Common myeloid progenitor, CD34-positive (primary cell): ENCODE measurements at places on chromosomes 5 and 9.

DNA sequence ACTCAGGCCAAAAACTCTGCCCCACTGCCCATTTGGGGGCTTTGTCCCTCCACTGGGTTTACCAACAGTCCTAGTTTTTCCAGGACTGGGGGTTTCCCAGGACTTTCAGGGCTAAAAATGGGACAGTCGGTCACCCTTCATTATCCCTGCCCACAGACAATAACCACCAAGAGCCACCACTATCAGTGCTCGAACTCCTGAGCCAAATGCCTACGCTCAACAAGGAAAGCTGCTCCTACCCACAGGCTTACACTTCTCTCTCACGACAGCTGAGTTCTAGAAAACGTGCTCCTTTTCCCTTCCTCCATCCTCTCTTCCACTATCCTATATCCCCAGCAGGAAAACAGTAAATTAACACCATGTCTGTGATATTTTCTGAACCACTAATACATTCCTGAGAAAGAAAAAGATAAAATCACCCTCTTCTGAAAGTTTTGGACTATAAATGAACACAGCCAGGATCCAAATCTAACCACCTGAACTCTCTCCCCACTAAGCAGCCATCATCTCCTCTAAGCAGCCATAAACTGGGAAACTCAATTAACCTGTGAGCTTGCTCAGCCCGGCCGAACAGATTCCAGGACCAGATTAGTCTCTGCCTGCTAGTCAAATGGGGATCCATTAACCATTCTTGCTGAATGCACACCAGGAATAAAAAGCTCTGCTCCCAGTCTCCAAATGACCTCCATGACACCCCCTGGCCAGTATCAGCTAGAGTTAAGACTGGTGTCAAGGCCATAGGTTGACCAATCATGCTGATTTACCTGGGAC is 41.8 kb downstream of the KLHL3 start:
- no peak for DNase-seq

DNA sequence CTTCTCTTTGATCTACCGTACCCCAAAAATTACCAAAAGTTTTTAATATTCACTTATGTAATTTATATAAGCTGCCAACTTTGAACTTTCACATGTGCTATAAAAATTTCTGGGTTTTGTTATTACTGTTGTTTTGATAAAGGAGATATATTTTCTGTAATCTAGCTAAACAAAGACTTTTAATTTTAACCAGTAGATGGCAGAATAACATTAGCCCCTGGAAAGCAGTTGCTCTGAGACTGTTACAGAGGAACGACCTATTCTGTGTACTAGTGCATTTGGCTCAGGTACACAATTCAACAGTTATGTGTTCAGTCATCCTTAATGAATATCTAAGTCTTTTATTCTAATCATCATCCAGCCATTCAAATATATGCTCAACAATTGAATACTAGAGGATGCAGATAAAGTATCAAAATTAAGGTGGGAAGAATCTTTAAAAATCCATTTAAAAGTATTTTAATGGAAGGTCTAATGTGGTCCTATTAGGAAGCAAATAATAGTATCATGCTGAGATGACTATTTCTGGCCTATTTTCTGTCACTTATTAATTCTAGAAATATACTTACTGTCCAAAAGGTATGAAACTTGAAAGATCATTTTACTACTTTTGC is 8.6 kb downstream of the KLHL9 start:
- DNase-seq = peak; percentile 76

DNA sequence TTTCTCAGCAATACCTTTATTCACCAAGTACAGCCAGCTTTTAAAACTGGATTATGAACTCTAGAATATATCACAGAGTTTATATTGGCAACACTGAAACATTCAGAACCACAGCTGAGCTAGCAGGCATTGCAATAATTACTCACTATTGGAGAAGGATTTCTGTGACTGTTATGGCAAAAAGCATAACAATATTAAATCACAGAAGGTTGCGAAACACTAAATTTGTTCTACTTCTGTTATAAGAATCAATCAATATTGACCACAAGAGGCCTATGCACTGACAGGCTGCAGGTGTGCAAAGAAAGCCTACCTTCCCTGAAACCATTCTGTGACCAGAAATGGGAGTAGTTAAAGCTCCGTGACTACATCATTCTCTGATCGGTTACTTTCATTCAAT is 59.2 kb downstream of the AP3B1 start:
- DNase-seq = no peak

- no peak for DNase-seq
Observed at GRCh38 chr5:120367896-120368634, 96.0 kb upstream of the PRR16 start.

- DNase-seq = no peak
Observed at GRCh38 chr5:171914726-171915338, 91.6 kb downstream of the FBXW11 start.

- no peak for DNase-seq
Observed at GRCh38 chr5:45252978-45253377, 443.2 kb downstream of the HCN1 start.

- DNase-seq = peak; percentile 87
Observed at GRCh38 chr5:172133359-172134029, 54.5 kb downstream of the STK10 start.

GRCh38 chr9:136328011-136328621 is 777 bp downstream of the GPSM1 start:
- DNase-seq = no peak

DNA sequence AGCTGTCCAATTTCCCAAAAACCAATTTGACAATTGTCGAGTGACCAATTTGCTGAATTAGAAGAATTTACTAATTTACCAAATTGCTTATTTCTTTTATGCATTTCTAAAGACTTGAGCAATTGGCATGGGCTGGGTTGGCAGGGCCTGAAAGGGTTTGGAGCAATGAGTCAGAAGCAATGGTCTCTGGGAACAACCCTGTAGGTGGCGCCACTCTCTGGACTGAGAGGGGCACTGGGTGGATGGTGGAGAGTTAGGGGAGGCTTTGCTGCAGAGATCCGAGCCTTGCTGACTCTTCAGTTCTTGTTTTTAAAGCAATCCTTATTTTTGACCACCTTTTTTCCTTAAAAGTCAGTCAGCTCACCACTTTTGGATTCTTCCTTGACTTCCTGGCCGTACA is 71.5 kb upstream of the RPS23 start:
- peak; percentile 63 for DNase-seq

GRCh38 chr5:174177531-174177930 is 132.0 kb downstream of the NSG2 start:
- DNase-seq = no peak

DNA sequence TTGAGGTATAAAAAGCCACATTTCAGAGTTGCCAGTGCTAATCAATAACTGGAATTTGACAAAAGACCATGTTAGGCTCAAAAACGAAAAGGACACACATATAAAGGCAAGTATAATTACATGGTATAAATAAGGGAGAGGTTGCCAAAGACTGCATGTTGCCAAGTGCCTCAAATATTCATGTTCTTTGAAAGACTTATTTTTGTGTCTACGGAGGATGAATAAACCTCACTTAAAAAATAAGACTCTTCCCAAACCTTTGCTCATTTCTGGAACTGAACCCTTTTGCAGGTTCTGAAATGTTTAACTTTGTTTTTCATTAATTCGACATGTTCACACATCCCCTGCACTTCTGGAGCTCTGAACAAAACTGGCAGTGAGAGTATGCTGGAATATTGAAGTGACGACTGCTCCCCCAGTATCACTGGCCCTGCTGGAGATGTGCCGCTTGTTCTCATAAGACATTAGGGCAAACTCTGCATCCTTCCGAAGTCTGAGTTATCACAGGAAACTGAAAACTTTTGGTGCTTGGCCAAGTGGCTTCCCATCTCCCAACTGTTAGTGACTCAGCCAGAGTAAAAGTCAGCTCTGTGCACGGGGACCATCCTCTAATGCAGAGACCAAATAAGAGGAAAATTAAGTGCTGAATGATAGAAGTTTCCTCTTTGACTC is 336.8 kb downstream of the GLIS3 start:
- DNase-seq = no peak

DNA sequence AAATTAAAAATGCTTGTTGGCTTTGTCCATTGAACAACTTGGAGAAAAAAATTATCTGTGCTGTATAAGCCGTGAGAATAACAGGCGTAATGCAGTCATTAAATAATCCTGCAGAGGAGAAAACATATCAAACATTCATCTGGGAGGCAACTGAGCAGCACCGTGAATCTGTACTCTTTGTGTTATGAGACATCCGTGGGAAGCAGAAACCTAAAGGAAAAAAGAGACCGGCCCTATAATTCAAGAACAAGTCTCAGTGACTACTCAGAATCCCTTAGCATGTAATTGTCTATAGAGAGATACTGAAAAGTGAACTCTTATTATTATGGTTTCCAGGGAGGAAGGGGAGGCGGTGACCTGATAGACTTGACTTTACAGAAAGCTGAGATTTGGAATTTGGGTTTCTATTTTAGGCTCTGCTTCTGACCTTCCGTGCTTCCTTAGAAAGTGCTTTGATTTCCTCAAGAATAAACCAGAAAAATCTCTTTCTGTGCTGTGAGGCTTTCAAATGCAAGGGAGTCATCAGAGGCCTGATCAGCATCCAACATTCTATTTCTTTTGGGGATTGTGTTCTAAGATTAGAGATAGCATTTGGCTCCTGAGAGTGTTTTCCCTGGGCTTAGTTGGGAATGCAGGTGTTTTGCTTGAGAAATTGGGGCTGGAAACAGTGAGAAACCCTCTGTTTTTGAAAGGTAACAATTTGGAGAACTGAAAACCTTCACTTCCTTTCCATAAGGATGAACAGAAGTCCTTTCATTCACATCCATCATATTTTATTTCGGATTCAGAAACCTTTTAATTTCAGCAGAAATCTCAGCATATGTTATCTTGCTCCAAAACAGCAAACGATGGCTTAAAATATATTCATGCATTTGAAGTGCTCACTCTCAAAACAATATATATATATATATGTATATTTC is 296.7 kb downstream of the CSNK1G3 start:
- DNase-seq = no peak

- peak; percentile 71 for DNase-seq
Observed at GRCh38 chr5:144203750-144204596, 33.3 kb downstream of the KCTD16 start.

DNA sequence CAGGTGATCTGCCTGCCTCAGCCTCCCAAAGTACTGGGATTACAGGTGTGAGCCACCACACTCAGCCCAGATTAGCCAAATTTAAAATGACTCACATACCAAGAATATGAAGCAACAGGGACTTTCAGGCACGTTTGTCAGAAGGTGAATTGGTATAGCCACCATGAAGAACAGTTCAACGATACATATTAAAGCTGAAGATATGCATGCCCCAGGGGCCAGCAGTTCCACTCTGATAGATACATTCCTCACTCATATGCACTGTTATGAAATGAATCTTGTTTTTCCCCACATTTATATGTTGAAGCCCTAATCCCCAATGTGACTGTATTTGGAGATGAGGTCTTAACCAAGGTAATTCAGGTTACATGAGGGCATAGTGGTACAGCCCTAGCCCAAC is 22.5 kb downstream of the SLC35D2 start:
- no peak for DNase-seq

DNA sequence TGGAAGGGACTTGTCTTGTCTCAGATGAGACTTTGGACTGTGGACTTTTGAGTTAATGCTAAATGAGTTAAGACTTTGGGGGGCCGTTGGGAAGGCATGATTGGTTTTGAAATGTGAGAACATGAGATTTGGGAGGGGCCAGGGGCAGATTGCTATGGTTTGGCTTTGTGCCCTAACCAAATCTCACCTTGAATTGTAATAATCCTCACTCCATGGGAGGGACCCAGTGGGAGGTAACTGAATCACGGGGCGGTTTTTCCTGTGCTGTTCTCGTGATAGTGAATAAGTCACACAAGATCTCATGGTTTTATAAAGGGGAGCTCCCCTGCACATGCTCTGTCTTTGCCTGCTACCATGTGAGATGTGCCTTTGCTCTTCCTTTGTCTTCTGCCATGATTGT is 72.1 kb downstream of the RAI14 start:
- DNase-seq = no peak

DNA sequence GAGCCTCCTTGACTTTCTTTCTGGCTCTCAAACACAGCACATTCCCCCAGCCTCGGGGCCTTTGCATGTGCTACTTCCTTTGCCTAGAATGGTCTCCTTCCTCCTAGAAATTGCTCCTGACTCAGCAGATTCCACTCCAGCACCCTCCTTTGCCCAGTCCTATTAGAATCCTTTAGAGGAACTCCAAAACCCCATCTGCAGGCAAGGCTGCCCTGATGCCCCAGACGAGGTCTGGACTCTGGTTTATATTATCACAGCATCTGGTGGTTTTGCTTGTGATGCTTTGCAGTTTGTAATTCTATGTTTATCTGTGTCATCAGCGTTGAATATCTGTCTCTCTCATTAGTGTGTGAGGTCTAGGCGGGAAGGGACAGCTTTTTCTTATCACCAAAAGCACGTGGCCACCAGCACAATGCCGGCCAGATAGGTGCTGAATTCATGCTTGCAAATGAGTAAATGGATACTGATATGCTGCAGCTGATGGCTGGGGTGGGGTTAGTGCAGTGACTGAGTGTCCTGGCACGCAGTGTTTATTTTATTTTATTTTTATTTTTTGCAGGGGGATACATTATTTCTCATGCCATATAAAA is 30.0 kb upstream of the ANKH start:
- peak; percentile 38 for DNase-seq

- no peak for DNase-seq
Observed at GRCh38 chr9:94919376-94920098, 193.0 kb downstream of the AOPEP start.

GRCh38 chr9:27359763-27360162 is 62.8 kb upstream of the EQTN start:
- DNase-seq = no peak

DNA sequence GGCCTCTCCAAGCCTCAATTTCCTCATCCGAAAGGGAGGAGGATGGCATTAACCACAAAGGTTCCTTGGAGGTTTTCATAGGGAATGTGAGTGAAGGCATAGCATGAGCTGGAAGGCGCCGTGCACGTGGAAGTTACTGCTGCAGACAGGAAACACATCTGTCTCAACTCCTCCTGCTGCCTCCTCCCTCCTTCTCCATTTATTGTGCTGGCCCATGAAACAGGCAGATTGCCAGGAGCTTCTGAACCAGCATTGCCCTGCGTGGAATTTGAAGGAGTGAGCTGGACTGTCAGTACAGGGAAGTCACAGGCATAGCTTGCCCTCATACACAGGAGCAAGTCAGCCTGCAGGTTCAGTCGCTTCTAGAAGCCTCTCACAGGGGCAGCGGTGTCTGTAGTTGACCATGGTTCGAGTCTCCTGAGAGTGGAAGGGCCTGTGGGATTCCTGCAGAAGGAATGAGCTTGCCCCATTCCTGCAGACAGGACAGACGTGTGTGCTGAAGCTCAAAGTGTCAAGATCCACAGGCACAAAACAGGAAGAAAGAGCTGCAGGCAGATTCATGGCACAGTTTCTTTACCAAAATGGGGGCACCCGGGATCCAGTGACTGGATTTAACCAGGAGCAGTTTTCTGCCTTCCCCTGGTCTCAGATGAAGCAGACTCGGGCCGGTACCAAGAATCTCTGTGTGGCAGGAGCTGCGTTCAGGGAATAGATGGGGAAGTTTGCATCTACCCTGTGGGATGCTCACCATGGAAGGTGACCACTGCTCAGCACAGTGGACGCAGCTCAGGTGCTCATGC is 48.7 kb upstream of the CTSL start:
- peak; percentile 7 for DNase-seq

GRCh38 chr5:116423587-116424257 is 150.9 kb downstream of the SEMA6A start:
- DNase-seq = no peak
